ENCODE measurements at places on chromosomes 3 and 15. TPM values are rescaled to one million over a fixed set of nuclear protein-coding genes. Genes with fewer than 3 reads are reported as not detected.

The LRRC49 gene
- polyA plus RNA-seq, result 5.0 TPM

The ZNF710 gene
- polyA plus RNA-seq, result 14.4 TPM

The RFTN1 gene
- 7.5 TPM for polyA plus RNA-seq

The RETNLB gene
- polyA plus RNA-seq, result not detected

The NDUFB4 gene
- 382 TPM for polyA plus RNA-seq

The PIF1 gene
- 109 TPM for polyA plus RNA-seq

The KLF13 gene
- polyA plus RNA-seq, result 15.7 TPM

The GHRL gene
- 0.06 TPM for polyA plus RNA-seq

The GMNC gene
- polyA plus RNA-seq, result 0.05 TPM

The FMN1 gene
- polyA plus RNA-seq, result 0.27 TPM

The ABHD5 gene
- 4.8 TPM for polyA plus RNA-seq

The LAMB2 gene
- polyA plus RNA-seq, result 224 TPM

The SHC4 gene
- 0.36 TPM for polyA plus RNA-seq

The CHRNA7 gene
- polyA plus RNA-seq, result 11.0 TPM

The CLRN1 gene
- polyA plus RNA-seq, result 0.20 TPM

The ACAP2 gene
- polyA plus RNA-seq, result 5.6 TPM

The RHOA gene
- polyA plus RNA-seq, result 225 TPM

The CLDN16 gene
- 0.02 TPM for polyA plus RNA-seq

The NR2F2 gene
- polyA plus RNA-seq, result 0.14 TPM

The GRAMD2A gene
- polyA plus RNA-seq, result 0.66 TPM
